ENCODE measurements at places on chromosomes 5 and 9.
A peak's percentile ranks its signal among the peaks of the same experiment; 100 is the strongest.

- no peak for DNase-seq
Measured at GRCh38 chr9:119523508-119523907, 154.3 kb upstream of the BRINP1 start.

GRCh38 chr9:118000581-118000980 is 296.4 kb downstream of the TLR4 start:
- no peak for DNase-seq

DNA sequence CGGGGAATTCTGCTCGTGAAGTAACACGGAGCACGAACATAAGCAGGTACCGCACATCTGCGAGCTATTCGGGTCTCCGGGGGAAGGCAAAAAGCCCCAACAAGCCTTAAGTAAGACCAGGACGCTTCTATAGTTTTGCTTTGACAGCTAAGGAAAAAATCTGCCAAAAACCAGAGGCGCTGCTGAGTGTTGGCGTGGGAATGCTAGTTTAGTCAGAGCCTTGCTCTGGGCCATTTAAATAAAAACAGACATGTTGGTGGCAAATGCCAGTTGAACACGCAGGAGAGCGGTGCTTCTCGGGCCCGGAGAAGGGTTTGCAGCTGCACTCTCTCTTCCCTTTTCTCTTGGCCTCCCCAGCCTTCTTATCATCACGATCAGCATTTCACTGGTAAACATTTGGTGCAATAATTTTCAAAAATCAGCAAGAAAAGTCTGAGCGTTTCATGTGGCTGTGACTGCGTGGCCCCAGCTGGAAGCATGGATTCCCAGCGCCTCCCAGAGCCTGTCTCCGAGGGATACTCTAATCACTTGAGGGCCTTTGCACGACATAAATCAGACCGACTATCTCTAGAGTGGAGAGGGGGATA is 6.4 kb upstream of the NOTCH1 start:
- no peak for DNase-seq

DNA sequence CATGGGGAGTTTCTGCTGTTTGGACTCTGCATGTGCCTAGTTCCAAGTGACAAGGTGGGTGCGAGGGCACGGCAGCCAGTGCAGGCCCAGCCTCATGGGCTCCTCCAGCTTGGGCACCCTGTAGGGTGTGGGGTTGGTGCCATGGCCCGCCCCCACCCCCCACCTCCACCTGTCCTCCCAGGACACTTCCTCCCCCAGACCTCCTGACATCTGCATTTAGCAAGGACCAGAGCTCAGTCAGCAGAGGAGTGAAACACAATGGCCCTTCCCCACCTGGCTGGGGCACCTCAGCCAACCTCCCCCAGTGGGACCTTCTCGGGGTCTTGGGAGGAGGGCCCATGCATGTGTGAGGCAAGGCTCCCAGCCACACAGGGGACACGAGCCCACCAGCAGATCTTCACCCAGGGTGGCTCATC is 1.9 kb upstream of the NKD2 start:
- DNase-seq = no peak

DNA sequence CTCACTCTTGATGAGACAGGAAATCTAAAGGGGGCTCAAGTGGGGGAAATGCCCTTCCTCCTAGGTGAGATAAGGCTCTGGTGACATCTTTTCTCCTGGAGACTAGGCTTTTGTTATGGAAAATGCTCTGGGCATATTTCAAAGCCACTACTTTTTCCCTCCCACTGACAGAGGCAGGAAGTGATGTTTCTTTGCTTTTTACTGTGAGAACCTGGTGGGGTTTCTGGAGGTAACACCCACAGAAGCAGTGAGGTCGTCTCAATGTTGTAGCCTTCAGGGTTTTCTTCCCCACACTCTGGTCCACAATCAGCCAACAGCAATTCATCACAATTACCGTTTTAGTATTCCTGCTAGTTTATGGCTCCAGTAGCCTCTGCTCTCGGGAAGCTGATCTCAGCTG is 41.4 kb upstream of the FAM240B start:
- DNase-seq = no peak

GRCh38 chr5:5330728-5331452 is 91.6 kb upstream of the ICE1 start:
- DNase-seq = peak; percentile 18

DNA sequence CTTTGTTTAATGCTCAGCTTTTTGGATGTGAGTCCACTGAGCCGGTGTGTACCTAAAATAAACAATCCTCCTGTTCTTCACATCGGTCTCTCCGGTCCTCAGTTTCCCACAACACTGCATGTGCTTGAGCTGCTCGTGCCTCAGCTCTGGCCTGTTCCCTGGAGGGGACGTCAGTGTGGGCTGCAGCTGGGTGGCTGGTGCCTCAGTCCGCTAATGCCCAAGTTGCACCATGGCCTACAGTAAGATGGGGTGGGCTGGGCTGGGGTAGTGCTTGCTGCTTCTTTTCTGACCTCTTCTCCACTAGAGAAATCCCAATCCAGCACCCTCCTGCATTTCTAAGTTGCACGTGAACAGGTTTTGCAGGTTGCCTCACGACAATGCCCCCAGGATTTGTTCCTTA is 595 bp upstream of the BTNL9 start:
- no peak for DNase-seq

- no peak for DNase-seq
Measured at GRCh38 chr9:684941-685340, 156.6 kb upstream of the DMRT1 start.

DNA sequence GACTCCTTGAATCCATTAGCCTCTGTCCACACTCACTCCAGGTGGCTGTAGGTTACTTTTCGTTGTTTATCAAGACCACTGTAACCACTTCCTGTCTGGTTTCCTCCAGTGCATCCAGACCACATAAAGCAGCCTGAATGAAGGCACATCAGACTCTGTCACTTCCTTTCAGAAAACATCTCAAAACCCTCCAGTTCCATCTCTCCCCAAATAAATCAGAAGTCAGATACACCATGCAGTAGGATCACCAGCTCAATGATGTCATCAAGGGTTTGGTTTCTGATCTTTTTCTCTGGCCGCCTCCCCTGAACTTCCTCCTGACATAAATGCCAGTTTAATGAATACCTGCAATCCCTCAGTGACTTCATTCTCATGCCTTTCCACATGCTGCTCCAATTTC is 161.2 kb downstream of the ZNF462 start:
- DNase-seq = no peak

- DNase-seq = peak; percentile 62
Measured at GRCh38 chr9:69542942-69543704, 129.0 kb downstream of the APBA1 start.

DNA sequence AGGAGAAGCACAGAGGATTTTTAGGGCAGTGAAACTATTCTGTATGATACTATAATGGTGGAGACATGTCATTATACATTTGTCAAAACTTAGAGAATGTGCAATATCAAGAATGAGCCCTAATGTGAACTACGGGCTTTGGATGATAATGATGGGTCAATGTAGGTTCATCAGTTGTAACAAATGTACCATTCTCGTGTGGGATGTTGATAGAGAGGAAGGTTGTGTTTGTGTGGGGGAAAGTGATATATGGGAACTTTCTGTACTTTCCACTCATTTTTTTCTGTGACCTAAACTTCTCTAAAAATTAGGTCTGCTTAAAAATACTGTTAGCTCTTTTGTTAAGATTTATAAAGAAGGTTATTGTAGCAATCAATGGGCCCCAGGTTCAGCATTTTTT is 138.9 kb downstream of the SPATA31D1 start:
- DNase-seq = no peak

DNA sequence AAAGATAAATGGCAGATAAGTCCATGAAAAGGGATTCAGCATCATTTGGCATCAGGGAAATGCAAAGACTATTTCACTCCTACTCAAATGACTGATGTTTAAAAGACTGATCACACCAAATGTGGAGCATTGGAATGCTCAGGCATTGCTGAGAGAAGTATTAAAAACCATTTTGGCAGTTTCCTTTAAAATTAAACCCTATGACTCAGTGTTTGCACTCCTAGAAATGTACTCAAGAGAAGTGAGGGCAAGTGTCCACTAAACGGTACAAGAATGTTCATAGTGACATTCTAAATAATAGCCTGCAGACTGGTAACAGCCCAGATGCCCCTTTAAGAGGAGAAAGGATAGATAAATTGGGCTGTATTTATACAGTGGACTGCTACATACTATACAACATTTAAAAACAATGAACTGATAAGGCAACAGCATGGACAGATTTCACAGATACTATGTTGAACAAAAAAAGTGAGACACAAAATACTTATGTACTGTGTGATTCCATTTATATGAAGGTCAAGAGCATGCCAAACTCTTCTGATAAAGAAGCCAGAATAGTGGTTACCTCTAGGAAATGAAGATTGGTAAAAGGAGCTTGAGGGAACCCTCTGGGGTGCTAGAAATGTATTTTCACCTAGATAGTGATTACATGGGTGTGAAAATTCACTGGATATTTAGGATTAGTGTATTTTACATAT is 24.6 kb downstream of the APC start:
- DNase-seq = no peak

DNA sequence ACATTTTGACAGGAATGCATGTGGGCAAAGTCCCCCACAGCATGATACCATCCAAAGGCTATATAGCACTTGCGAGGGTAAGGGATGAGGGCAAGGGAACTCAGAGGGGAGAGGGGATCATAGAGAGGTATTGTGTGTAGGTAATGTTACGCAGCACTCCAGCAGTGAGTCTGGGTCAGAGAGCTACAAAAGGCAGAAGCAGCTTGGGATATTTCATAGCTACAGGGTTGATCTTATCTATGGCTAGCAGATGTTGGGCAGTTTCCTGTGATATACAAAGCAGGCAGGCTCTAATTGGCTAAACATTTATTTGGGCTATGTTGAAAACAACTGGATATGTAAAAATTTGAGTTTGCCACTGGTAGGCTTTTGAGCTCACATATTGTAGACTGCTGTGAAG is 17.8 kb upstream of the SLCO4C1 start:
- DNase-seq = no peak

DNA sequence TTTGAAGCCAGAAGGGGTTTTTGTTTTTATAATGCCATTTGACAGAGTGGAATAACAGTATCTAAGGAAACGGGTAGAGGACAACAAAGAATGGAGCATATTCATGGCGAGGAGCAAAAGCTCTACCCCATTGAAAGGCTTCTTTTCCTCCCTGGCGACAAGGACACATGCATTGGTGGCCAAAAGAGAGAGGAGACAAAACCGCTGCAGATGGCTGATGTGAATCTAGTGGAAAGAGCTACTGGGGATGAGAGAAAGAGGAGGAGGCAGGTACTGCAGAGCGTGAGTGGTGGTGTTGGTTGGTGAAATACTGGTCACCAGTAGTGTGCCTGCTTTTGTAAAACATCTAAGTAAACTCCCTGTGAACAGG is 491 bp downstream of the APC start:
- DNase-seq = no peak

DNA sequence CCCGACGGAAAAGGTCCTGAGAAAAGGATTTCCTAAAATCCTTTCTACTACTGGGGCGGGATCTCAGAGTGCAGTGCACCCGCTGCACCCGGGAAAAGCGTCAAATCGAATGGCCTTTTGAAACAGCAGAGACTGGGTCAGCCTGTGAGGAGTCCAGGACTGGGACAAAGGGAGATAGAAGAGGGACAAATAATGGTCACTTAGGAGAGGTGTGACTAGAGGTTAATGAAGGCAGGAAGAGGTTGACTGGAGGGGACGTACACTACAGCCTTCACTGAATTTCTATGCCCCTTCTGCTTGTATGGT is 1.5 kb downstream of the PLPPR1 start:
- no peak for DNase-seq

DNA sequence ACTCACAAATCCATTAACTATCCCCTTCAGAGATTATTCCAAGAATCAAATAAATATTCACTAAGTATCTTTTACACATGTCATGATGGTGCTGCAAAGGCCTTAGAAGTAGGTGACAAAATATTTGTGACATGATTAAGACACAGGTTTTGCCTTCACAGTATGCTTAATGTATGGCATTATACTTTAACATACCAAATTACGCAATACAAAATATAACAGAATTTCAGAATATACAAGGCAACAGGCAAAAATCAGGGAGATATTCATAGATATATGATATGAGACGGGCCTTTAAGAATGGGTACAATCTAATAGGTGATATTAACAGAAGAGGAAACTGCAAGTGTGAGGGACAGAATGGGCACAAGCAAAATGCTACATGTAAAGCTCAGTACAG is 41.6 kb downstream of the CAAP1 start:
- no peak for DNase-seq

DNA sequence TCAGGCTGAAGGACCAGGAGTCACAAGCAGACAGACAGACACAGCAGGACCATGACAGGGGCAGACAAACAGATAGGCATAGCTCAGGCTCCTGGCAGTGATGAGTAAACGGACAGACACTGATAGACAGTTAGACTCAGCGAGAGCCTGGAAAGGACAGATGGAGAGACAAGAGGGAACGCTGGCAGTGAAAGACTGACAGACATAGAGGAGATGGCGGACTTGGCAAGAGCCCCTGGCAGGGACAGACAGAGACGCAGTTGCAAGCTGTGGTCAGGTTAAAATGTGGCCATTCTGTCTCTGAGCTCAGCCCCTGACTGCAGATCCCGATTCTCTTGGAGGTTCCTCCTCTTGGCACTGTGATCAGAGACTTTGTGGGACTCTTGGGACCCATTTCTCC is 13.6 kb downstream of the CSF2 start:
- no peak for DNase-seq

DNA sequence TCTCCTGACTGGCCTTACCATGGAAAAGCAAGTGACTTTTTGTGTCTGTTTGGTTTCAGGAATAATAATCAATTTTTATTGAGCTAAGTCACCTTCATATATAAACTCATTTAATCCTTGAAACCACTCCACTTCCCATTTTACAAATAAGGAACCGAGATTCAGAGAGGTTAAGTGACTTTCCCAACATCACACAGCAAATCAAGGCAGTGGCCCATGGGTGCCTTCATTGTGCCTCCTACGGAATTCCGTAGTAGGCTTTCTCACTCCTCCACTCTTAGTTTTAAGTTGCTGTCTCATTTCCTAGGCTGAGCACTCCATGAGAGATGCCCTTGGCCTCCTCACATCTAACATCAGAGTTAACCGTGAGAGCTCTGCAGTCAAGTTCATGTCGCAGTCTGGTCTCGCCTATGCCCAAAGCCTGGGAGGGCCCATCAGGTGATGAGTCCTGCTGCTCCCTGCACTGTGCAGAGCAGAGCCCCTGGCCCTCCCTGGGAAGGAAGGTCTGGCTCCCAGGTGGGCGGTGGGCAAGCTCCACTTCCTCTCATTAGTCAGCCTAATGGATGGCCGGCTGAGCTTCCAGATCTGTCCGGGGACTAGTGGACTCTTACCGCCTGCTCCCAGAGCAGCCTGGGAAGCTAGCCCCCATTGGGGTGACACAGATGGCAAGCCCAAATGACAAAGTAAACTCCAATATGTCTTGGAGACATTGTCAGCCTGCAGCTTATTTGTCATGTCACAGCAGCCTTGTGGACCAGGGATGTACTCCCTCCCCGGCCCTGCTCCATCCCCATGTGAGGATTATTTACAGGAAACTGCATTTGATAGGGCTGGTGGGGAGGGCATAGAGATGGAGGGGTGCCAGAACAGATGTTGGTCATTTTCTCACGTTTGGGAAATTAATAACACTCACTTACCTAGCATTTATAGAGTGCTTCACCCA is 123.4 kb downstream of the MVB12B start:
- no peak for DNase-seq
